ENCODE measurements at places on chromosomes 3 and 15.

- DNase-seq: no peak
Observed at GRCh38 chr3:32814361-32814760, 3.4 kb upstream of the TRIM71 start.

DNA sequence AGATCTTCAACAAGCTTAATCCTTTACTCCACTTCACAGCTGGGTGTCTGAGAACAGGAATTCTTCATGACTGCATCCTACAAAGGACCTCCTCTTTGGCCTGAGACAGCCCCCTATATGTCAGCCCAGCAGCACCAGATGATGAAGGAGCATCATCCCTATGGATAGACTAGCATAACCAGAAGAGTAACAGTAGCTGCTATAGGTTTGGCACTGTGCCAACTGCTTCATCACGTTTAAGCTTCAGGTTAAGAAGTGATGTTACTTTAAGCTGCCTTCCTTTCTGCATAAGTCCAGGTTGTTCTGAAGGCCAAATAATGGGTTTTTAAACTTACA is 50.6 kb downstream of the CMSS1 start:
- no peak for DNase-seq

GRCh38 chr3:122515870-122516269 is 1.1 kb upstream of the KPNA1 start:
- DNase-seq: no peak

DNA sequence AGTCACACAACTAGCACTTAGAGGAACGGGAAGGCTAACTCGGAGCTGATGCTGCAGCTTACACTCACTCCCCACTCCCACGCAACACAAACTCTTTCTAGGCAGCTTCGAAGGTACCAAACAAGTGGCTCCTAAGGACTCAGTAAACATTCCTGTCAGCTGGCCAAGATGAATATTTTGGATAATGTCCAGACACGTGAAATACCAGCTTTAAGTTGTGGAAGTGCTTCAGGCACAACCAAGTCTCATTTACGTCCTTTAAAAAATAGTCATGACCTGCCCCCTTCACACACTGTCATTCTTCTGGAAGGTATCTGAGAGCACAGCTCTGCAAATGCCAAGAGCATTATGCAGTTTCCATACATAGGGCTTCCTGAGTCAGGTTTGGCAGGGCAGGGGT is 1005.9 kb upstream of the CFAP20DC start:
- no peak for DNase-seq

DNA sequence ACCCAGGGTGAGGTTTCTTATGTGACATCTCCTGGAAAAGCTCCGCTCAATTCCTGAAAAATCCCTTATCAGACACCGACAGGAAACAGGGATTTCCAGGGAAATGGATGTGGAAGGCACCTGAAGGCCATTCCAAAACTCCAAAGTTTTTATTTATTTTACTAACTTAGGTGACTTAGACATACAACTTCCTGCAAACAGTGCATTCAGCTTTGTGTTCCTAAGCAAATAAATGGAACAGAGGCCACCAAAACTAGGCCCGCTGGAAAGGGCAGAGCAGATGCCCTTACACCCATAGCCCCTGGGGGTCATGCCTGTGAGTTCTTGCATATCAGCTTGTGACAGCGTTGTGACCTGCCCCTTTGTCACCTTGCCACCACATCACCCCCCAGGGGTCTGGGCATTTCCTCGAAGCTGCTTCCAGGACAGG is 239.4 kb downstream of the XXYLT1 start:
- no peak for DNase-seq

- no peak for DNase-seq
Observed at GRCh38 chr3:108879915-108880314, 57.3 kb downstream of the TRAT1 start.

- no peak for DNase-seq
Observed at GRCh38 chr15:31083370-31083780, 18.1 kb downstream of the TRPM1 start.

DNA sequence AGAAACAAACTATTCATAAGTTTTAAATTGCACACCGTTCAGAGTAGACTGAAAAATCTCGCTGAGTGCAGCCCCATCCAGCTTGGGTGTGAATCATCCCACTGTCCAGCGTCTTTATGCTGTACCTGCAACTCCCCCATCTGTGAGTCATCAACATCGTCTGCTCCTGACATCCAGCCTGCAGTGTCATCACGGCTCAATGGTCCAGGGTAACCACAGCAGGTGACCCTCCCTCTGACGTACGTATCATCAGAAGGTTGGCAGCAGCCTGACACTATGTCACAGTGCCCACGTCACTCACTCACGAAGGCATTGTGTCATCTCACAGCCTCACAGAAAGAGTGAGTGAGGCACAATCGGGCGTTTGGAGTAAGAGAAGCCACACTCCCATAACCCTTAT is 65.2 kb downstream of the TPRA1 start:
- DNase-seq: no peak

DNA sequence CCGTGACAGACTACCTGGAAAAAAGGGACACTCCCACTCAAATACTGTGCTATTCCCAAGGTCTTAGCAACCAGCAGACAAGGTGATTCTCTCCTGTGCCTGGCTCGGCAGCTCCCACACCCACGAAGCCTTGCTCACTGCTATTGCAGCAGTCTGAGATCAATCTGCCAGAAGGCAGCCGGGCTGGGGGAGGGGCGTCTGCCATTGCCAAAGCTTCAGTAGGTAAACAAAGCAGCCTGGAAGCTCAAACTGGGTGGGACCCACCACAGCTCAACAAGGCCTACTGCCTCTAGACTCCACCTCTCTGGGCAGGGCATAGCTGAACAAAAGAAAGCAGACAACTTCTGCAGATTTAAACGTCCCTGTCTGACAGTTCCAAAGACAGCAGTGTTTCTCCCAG is 128.4 kb upstream of the SETMAR start:
- no peak for DNase-seq

DNA sequence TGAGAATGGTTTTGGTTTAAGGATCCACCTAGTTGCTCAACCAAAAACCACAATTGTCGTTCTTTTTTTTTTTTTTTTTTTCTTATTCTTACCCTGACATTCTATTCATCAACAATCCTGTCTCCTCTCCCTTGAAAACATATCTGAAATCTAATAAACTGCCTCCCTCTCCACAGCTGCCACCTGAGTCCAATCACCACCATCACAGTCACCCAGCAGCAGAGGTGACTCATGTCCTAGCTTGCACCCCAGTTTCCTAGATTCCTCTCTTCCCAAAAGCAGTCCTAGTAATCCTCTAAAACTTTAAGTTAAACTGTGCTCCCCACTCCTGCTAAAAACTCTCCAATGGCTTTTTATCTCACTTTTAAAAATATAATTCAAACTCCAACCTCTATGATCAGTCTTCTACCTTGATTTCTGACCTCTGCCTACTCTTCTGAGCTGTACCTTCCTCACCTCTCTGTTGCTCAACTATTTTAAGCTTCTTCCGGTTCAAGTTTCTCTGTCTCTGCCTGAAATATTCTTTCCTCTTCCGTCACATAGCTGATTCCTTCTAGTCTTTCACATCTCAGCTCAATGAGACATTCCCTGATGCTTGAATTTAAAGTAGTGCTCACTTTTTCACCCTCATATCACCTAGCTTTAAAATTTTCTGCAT is 33.7 kb upstream of the RBMS3 start:
- DNase-seq: no peak

DNA sequence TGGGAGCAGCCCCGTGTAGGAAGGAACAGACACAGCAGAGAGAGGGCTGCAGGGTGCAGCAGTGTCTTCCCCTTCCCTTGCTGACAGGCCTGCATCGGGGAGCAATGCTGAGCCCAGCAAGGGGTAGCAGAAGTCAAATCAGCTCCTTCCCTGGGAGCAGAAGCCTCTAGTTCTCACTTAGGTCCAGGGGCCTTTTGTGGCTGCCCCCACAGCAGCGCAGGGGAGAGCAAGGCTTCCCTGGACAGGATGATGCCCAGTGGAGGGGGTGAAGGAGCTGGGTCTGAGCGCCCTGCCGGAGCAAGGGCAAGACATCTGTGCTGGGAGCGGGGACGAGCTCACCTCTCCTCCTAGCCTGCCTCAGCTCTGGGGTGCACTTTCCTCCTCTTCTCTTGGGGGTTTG is 827 bp downstream of the PLCB2 start:
- DNase-seq: no peak

GRCh38 chr3:40901298-40901697 is 298.0 kb upstream of the CTNNB1 start:
- peak; percentile 8 for DNase-seq

- DNase-seq: no peak
Observed at GRCh38 chr3:31421314-31422048, 111.2 kb upstream of the STT3B start.

- no peak for DNase-seq
Observed at GRCh38 chr3:53970661-53971060, 79.0 kb upstream of the SELENOK start.

DNA sequence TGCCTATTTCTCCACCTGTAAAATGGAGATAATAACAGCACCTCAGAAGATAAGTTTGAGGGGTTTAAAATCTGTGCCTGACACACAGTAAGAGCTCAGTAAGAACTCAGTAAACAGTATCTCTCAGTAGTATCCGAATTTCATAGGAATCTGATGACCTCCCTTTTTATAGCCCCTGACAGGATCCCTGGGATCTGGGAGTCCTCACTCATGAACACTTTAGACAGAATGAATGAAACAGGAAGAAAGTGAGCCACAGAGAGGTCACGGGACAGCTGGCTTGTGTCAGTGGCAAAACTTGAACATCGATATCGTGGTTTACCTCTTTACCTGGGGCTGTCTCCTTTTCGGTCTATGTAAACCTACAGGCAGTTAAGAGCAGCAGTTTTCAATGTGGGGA is 51.2 kb downstream of the LRTM1 start:
- no peak for DNase-seq

GRCh38 chr15:45231864-45232562 is 20.0 kb upstream of the SLC28A2 start:
- DNase-seq: no peak

- DNase-seq: no peak
Observed at GRCh38 chr3:56754741-56755417, 46.9 kb downstream of the ARHGEF3 start.

DNA sequence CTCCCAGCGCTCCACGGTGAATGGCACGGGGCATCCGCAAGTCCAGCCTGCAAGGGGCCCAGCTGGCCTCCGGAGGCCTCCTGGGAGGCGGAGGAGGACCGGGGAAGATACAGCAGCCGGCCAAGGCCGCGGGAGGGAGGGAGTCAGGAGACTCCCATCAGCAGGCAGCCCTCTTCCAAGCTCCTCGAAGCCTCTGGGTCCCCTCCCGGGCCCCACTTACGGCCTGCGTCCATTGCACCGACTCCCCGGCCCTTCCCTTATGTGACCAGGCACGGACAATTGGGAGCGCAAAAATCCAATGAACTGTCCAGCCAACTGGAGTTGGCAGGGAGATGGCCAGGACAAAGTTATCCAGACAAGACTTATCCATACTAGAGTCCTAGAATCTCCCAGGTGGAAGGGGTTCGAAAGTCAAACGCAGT is 668 bp downstream of the MFGE8 start:
- no peak for DNase-seq

GRCh38 chr3:3745693-3746092 is 53.5 kb upstream of the LRRN1 start:
- no peak for DNase-seq

DNA sequence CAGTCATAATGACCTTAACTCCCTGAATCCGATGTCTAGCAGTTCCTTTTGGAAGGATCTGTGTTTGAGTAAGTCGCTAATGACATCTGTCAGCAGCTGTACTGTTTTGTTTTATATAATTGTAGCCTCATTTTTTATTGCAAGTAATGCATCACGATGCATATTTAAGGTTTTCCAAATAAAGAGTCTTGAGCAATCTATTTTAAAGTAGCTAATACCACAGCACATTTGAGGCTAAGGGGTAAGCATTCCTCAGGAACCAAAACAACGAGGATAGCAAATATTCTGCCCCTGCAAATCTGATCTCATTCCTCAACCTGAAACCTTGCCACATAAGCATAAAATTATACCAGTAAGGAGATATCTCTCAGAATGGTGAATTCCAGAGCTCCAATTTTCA is 98.7 kb downstream of the TBC1D5 start:
- DNase-seq: no peak

GRCh38 chr15:49622561-49622960 is 1.7 kb downstream of the DTWD1 start:
- DNase-seq: no peak

DNA sequence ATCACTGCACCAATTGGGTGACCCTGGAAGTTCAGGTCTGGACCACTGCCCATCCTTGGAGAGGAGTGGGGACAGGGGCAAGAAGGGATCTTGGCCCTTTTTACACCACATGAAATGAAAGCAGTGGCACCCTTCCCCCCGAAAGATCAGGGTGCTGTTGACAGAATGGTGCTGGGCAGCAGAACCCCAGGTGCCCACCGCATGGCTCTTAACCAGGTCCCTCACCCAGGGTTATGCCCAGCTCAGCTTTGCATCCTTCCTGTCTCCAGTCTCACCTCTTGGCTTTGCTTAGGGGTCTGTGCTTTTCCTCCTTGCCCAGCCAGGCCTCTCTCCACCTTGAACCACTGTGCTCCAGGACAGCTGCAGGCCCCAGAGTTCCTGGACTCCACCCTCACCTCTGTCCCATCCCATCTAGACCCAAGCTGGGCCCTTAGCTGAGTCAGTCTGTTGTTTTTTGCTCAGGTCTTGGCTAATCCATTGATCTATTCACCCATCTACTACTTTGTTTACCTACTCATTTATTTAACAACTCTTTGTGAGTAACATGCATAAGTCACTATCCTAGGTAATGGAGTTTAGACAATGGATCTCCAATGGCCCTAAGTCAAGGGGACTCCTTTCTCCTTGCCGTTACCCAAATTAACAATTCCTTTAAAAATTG is 77.1 kb upstream of the PRR23E start:
- DNase-seq: peak; percentile 40

GRCh38 chr3:33716227-33716626 is 1.8 kb downstream of the CLASP2 start:
- DNase-seq: no peak

DNA sequence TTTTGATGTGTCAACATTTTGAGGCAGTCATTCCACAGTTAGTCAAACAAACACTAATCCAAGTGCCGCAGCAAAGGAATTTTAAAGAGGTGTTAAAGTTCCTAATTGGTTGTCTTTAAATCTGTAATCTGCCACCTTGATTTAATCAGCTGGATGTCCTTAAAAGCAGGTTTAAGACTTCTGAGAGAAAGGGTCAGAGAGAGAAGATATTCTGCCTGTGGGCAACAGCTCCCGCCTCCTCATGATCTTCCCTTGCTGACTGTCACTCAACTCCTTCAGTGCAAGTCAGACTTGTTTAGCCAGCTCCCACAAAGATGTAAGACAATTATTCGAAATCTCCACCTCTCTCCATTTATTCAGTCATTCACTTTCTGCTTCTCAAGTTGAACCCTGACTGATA is 92.6 kb upstream of the MYRIP start:
- DNase-seq: no peak

GRCh38 chr3:30124435-30125370 is 481.7 kb upstream of the TGFBR2 start:
- no peak for DNase-seq

DNA sequence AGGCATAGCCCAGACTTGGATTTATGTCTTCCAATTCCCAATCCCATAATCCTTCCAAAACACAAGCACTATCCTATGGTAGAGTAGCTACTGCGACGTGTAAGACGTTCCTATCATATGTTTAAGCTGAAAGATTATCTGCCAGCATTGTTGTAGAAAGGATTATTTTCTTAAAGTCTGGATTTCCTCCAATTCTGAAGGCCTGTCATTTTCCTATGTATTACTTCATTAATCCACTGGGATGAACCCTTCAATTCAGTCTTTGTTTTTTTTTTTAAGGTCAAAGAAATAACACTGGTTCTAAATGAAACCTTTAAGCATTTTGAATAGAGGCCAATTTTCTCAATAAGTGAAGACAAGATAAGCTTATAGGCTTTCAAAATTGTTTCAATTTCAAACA is 289.0 kb downstream of the SLC9A9 start:
- DNase-seq: no peak

GRCh38 chr3:16423298-16423697 is 90.2 kb downstream of the RFTN1 start:
- no peak for DNase-seq
